ENCODE measurements at places on chromosomes 5 and 9. TPM values are rescaled to one million over a fixed set of nuclear protein-coding genes. Genes with fewer than 3 reads are reported as not detected.

KIF20A gene
- 44.1 TPM for total RNA-seq

SPINK6 gene
- total RNA-seq, result 0.49 TPM

BNC2 gene
- 7.2 TPM for total RNA-seq

IL31RA gene
- 1.8 TPM for total RNA-seq

All from A549 treated with GW870086 at 1 μM for 4 hours (cell line).